ENCODE measurements at places on chromosomes 6 and 20.

DNA sequence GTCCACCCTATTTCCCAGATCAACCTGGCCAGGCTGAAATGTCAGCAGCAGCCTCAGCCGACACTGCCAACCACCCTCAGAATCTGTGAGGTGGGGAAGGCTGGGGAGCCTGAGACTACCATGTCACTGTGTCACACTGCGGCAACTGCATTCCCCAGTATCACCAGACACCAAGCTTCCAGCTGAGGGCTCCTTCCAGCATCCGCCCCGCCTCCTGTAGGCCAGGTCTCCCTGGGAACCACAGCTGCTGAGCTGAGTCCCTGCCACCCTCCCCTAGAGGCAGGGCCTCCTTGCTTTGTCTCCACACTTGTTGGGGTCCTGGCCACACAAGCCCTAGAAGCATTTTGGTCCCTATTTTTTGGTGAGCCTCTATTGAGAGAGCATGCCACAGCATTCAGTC lies 115.7 kb downstream of the UNC5CL start:
- DNase-seq: no peak

DNA sequence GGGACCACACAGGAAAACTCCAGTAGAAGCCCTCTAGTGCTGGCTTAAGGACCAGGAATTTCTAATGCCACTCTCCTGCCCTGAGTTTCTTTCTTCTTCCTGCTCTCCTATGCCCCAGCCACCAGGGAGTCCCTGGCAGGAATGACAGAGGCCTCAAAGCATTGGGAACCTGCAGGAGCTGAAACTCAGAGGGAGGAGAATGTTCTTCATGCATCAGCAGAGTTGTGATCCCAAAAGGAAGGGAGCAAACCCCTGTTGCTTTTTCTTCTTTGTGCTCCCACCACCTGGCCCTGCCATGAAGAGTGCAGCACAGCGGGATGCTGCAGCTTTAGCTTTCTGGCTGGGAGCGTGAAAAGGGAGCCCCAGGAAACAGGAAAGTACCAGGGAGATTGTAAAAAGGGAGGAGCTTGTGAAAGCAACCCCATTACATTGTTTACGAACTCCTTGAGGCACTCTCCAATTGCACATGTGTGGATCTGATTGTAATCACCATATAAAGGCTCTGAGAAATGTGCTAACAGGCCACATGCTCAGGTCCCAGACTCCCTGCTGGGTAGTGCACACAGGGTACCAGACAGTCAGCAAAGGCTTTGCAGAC lies 34.7 kb upstream of the FKBP1A start:
- no peak for DNase-seq

DNA sequence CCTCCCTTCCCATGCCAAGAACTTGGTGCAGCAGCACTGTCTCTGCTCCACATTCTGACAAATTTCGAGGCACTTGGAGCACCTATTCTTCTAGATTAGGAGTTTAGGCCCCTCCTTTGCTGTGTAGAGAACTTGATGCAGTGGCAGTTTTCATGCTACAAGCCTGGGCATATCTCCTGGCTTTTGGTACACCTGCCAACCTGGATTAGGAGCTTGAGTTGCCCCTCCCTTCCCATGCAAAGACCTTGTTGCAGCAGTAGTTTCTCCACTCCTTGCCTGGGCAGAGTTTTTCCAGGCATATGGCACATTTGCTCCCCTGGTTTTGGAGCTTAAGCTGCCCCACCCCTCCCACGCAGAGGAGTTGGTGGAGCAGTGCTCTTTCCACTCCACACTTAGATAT lies 956.1 kb downstream of the EYS start:
- DNase-seq: no peak

DNA sequence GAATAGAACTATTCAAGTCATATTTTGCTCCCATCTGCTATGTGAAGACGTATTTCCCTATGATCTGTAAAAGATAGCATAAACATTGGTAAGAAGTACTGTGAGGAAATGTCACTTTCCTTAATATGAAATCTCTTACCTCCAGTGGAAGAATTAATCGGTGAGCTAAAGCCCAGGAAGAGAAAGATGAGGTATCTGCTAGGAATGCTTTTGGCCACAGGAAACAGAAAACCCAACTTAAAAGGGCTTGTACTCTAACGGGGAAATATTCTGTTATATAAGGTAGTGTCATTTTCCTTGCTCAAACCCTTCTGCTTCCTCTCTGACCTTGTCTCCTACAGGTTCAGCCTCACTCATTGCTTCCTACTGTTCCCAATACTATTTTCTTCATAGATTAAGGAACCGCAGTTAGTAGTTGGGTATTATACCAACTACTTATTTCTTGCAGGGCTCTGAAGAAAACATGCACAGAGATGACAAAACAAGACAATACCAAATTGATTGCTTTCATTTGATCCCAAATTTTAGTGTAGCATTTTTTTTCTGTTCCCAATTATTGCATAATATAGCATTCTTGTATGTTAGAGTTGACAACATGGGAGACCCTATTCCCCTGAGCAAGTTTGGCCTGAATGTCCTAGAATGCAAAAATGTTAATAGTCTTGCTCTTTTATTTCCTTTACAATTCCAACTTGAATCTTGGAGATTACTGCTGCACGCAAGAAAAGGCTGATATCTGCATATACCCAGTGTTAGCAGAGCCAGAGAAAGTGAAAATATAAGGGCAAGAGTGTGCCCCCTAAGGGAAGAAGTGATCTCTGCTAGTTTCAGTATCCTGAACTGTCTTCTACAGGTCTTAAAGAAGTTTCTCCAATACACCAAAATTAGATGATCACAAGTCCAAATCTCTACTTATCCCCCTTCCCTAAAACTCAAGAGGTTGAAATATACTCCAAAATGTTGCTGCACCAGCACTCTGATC lies 65.3 kb downstream of the AFG1L start:
- DNase-seq: no peak

DNA sequence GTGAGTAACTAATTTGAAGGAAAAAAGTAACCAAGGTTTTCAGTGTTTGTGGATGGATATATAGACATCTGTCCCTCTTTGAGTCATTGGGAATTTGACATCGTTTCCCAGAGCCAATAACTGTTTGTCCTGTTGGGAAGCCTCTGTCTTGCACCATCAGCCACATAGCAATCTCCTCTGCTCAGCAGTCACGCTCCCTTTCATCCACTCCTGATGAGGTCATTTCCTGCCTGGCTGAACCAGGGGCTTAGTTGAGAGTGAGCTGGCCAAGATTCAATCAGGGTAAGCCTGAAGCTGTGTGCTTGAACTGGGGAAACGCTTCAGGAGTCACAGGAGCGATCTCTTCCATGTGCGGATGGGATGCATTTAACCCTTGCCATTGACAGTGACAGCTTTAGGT lies 121.5 kb upstream of the FOXQ1 start:
- no peak for DNase-seq

- DNase-seq: peak; percentile 85
Observed at GRCh38 chr6:33904050-33904746, 100.4 kb upstream of the MLN start.

- no peak for DNase-seq
Observed at GRCh38 chr20:19510611-19511010, 247.4 kb upstream of the RIN2 start.
